NCI-H1417 treated with DMSO at 0.1 percent for 48 hours (cell line): ENCODE measurements at places on chromosomes 2 and 18.

GRCh38 chr2:74573747-74574562 is 19.4 kb downstream of the DOK1 start:
- no peak for DNase-seq

GRCh38 chr2:176109192-176109901 is 2.3 kb downstream of the HOXD11 start:
- DNase-seq, result no peak

GRCh38 chr18:79570266-79571201 is 109.1 kb upstream of the CTDP1 start:
- DNase-seq, result no peak

DNA sequence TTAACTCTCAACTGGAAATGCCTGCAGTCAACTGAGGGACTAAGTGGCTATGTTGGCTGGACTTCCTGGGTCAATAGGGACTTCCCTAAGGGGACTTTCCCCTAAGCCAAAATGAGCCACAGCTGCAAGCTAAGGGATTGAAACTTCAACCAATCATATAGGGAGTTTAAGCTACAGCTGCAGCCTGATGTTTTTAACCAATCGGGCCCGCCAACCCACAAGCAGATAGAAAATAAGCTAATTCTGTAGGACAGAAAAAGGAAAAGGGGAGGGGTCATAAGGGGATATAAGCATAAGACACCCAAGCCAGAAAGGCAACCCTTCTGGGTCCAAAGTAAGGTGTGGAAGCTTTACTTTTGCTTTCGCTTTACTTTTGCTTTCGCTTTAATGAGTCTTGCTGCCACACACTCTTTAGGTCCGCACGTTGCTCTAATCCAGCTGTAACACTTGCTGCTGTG is 927.5 kb downstream of the ERBB4 start:
- no peak for DNase-seq

- no peak for DNase-seq
These were observed 122.1 kb upstream of the HS6ST1 start for GRCh38 chr2:128440666-128441340.

DNA sequence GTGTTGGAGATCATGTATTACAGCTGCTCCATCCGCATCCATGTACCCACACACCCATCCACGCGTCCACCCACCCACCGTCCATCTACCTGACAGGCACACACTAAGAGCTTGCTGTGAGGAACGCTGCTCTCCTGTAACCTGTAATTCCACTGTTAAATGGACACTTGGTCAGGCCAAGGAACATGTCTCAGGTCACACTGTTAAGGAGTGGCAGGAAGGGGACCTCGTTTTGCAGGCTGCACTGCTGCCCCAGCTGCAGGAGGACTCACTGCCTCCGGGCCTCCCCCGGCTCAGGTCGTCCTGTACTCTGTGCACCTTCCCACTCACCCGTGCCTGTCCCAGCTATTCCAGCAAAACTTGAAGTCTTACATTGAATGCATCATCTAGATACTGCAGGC is 170.5 kb downstream of the EIPR1 start:
- DNase-seq, result no peak

GRCh38 chr2:234998404-234999211 is 46.8 kb downstream of the SH3BP4 start:
- DNase-seq, result no peak

DNA sequence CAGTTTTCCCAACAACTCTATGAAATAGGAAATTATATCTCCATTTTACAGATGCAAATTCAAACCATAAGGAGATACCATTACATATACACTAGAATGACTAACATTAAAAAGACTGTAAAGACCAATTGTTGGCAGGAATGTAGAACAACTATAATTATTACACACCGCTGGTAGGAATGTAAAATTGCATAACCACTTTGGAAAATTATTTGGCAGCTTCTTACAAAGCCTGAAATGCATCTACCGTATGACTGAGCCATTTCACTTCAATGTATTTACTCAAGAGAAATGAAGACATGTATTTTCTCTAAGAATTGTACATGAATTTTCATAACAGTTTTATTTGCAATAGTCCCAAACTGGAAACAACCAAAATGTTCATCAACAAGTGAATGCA is 189.1 kb upstream of the BCL2L11 start:
- DNase-seq, result no peak

- no peak for DNase-seq
These were observed 132.0 kb downstream of the QPCT start for GRCh38 chr2:37476411-37476810.

DNA sequence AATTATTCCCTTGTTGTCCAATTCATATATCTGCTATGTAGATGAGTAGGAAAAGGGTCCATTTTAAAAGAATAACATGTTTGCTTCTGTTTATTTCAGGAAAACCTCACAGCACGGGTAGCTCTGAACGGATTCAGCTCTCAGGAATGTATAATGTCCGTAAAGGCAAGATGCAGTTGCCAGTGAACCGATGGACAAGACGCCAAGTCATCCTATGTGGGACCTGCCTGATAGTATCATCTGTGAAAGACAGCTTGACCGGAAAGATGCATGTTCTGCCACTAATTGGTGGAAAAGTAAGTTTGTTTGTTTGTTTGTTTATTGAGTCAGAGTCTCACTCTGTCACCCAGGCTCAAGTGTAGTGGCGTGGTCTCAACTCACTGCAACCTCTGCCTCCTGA is 114.6 kb downstream of the PHLPP1 start:
- no peak for DNase-seq

GRCh38 chr2:239609162-239609561 is 208.3 kb upstream of the HDAC4 start:
- no peak for DNase-seq

GRCh38 chr2:150484461-150485021 is 2.9 kb downstream of the RND3 start:
- no peak for DNase-seq

- no peak for DNase-seq
These were observed 87.5 kb downstream of the PLEKHM3 start for GRCh38 chr2:207937823-207938222.

GRCh38 chr2:178163395-178163794 is 30.9 kb upstream of the OSBPL6 start:
- no peak for DNase-seq

DNA sequence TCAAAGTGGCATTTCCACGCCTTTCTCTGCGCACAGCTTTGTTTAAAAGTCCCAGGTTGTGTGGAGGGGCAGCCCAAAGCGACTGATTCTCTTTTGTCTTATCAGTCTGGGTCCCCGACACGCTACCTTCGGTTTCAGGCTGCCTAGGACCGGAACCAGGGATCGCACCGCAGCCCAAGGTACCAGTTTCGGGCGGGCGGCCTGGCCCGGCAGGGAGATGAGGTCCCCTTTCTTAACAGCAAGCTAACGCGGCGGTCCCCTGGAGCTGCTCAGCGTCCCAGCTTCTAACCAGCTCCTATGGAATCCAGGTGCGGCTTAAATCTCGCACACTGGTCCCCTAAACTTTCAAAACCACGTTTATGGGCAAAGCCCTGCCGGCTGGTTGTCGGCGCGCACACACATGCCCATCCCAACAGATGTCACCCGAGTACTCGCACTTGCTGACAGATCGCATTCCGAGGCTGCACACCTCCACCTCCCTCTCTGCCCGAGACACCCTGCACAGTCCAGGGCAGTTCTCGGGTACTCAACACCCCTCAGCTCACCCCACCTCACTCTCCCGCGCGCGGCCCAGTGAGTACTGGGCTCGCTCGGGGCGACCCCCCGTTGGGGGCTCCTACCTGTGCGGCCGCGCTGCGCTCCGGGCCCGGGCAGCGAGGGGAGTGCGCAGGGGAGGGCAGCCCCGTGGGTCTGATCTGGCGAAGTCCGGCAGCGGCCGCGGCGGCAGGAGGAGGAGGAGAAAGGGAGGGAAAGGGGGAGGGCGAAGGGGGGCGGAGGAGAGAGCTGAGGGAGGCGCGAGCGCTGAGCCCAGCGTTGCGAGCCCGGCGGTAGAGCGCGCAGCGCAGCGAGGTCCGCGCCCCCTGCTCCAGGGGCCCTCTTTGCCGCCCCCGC is at the start of gene EFEMP1:
Gene EFEMP1, minus strand, starts transcription at position 692 of the 891 bp plus-strand sequence. CDS start 1,342 bp downstream, outside the sequence.
- no peak for DNase-seq

DNA sequence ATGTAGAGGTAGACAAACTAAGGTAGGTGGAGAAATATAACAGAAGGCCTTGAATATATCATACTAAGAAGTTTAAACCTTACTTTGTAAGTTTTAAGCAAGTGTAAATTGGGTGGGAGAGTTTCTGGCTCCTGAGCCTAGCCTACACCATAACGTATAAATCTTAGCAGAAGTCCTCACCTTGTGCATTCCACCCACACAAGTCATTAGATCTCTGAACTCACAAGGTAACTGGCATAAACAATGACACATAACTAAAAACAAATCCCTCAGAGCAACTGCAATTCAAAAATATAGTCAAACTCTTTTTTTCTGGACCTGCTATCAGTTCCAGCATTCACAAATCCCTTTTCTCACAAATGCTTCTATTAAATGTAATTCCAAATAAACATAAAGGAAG is 9.4 kb downstream of the REV1 start:
- DNase-seq, result no peak

GRCh38 chr2:129888896-129889295 is 90.6 kb upstream of the RAB6C start:
- DNase-seq, result no peak

- no peak for DNase-seq
These were observed 537 bp downstream of the AGFG1 start for GRCh38 chr2:227472265-227473121.
